ENCODE measurements at places on chromosomes 6 and 20.

DNA sequence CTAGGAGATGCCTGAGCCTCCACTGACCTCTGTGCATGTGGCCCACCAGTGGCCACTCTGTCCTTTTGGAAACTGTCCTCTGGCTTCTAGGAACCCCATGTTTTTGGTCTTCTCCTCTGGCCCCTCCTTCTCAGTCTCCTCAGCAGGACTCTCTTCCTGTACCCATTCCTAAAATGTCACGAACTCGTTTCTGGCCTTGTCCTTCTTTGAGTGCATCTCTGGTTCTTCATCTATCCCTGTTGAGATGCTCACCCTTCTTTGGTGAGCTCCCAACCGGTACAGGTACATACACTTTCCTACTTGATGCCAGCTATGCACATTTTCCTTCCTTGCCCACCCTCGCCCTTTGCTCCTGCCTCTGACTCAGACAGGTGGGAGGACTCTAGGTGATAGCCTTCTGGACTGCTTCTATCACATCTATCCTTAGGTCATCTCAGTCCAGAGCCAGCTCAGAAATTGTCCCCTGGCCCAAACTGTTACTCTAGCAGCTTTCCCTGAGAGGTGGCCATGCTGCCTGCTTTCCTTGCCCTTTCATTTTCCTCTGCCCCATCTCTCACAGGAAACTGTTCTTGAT, 14.8 kb upstream of the NNAT start:
- no peak for DNase-seq

DNA sequence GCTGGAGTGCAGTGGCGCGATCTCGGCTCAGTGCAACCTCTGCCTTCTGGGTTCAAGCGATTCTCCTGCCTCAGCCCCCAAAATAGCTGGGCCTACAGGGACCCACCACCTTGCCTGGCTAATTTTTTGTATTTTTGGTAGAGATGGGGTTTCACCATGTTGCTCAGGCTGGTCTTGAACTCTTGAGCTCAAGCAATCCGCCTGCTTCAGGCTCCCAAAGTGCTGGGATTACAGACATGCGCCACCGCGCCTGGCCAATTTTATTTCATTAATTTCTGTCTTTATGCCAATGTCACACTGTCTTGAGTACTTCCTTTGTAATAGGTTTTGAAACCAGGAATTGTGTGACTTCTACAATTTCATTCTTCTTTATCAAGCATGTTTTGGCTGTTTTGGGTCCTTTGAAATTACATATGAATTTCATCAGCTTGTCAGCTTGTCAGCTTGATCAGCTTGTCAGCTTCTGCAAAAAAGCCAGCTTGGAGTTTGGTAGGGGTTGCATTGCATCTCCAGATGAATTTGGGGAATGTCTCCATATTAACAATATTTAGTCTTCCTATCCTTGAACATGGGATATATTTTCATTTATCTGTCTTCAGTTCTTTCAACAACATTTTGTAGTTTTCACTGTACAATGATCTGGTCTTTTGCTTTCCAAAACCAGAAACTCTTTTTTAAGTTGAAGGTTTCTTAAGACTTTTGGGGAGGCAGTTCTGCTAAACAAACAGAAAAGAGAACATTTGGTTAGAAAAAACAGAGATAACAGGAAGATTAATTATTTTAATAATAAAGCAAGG, 20.8 kb downstream of the ZFAND3 start:
- DNase-seq, result no peak

DNA sequence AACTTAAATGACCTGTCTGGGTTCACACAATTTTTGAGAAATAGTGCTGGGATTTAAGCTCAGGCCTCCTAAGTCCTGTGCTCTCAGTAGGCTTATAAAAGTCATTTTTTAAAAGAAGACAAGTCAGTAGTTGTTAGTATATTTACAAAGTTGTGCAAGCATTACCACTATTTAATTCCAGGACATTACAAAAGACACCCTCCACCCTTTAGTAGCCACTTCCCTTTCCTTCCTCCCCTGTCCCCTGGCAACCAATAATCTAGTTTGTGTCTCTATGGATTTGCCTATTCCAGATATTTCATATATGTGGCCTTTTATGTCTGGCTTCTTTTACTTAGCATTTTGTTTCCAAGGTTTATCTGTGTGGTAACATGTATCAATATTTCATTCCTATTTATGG, 37.6 kb downstream of the HMGN3 start:
- no peak for DNase-seq

DNA sequence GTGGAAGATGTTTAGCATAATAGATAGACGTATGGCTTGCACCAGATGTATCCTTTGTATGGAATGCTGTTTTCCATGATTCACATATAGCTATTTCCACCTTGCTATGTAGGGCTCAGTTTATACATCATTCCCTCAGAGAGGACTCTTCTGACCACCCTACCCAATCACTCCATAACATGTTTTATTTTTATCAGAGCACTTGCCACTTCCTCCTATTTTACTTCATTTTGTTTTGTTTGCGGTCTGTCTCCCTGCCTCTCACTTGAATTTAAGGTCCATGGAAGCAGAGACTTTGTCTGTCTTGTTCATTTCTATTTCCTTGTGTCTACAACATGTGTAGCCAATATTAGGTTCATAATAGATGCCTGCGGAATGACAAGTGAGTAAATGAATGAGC, 266.9 kb upstream of the CITED2 start:
- DNase-seq, result no peak

Measured in NCI-H2081 treated with DMSO at 0.1 percent for 48 hours (cell line).